ENCODE measurements at places on chromosomes 4 and X. TPM values are rescaled to one million over a fixed set of nuclear protein-coding genes. Genes with fewer than 3 reads are reported as not detected.

SSX2 gene
- polyA plus RNA-seq = not detected

CT45A9 gene
- polyA plus RNA-seq = not detected

MAPK10 gene
- 15.5 TPM for polyA plus RNA-seq

CLDN22 gene
- polyA plus RNA-seq = not detected

CSN1S1 gene
- polyA plus RNA-seq = 0.19 TPM

CFI gene
- polyA plus RNA-seq = 24.8 TPM

GLRA3 gene
- 0.01 TPM for polyA plus RNA-seq

FAM9C gene
- 0.08 TPM for polyA plus RNA-seq

XKRX gene
- polyA plus RNA-seq = 0.30 TPM

MAGEC2 gene
- not detected for polyA plus RNA-seq

GRID2 gene
- 0.63 TPM for polyA plus RNA-seq

CFAP99 gene
- polyA plus RNA-seq = 0.06 TPM

TAF7L gene
- 0.13 TPM for polyA plus RNA-seq

ACE2 gene
- polyA plus RNA-seq = 0.37 TPM

ADH1A gene
- polyA plus RNA-seq = 0.08 TPM

GABRQ gene
- polyA plus RNA-seq = 0.08 TPM

ABLIM2 gene
- polyA plus RNA-seq = 5.9 TPM

Data from urinary bladder (tissue), 4 donors.